NCI-H526 (cell line): ENCODE measurements at places on chromosomes 12 and 14.

DNA sequence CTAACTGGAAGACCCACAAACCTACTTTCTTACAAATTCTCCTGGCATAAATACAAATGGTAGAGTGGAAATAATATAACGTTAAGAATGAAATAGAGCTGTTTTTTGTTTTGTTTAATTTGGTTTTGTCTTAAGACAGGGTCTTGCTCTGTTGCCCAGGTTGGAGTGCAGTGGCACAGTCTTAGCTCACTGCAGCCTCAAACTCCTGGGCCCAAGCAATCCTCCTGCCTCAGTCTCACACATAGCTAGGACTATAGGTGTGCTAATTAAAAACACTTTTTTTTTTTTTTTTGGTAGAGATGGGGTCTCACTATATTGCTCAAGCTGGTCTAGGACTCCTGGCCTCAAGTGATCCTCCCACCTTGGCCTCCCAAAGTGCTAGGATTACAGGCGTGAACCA lies 4.1 kb upstream of the DHH start:
- no peak for DNase-seq

DNA sequence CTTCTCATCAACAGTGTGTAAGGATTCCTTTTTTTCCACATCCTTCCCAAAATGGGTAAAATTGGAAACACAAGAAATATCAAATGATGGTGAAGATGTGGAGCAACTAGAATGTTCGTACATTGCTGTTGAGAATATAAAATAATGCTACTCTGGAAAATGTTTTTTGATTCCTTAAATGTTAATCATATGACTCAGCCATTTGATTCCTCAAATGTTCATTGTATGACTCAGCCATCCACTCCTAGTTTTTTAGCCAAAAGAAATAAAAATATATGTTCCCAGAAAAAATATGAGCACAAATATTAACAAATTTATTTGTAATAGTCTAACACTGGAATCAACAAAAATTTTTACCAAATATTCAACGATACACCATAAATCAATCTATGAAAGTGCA lies 1108.6 kb downstream of the LRFN5 start:
- DNase-seq = no peak

- DNase-seq = no peak
Measured at GRCh38 chr14:55767286-55767685, 187.3 kb downstream of the KTN1 start.

GRCh38 chr12:89470741-89471509 lies 53.7 kb downstream of the GALNT4 start:
- DNase-seq = peak; percentile 68

DNA sequence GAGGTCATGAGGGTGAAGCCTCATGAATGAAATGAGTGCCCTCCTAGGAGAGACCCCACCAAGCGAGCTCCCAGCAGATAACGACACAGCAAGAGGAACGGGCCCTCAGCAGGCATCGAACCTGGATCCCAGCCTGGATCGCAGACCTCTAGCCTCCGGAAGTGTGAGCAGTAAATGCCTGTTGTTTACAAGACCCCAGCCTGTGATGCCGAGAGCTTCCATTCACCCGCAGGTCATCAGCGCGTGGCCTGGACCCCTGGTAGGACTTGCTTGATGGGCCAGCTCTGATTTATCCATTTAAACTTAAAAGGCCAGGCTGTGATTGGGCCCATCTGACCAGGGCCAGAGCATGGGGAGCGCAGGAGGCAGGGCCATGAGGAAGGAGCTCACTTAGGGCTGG lies 7.0 kb downstream of the TMEM179 start:
- no peak for DNase-seq

- peak; percentile 80 for DNase-seq
Measured at GRCh38 chr12:100554608-100555077, 18.8 kb upstream of the GAS2L3 start.

DNA sequence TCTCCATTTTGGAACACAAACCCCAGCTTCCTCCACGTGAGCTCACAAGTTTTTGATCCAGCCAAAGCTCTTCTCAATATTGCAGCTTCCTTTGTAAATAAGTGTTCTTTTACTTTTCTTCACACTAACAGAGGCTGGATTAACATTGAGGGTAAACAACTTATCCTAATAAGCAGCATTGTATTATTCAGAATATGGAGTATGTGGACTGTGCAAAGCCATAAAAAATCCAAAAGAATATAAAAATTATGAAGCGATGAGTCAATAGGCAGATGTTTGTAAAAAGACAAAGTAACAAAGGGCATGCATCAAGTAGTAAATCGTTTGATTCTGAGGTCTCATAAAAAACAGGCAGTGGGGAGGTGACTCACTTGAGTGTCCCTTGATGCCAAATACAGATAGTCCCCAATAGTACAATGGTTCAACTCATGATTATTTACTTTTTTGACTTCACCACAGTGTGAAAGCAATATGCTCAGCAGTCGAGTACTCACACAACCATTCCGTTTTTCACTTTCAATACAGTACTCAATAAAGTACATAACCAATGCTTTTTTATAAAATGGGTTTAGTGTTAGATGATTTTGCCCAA lies 23.1 kb upstream of the KCNK10 start:
- DNase-seq = no peak

- DNase-seq = no peak
Measured at GRCh38 chr12:69548687-69549086, 36.6 kb upstream of the CCT2 start.

DNA sequence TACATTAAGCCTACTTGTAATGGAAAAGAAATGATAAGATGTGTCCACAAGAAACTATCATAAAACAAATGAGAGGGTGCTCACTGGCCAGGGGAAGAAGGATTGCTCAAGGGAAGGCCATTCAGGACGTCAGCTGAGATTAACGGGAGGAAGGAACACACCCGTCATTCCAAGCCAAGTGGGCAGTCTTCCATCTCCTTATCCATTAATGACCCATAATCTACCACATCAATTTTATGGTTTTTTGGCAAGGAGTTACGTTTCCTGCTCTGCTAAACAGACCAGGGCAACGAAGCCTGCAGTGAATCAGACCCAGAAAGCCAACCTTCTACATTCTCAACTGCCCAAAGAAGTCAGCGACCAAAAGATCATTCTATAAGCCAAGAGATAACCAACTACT lies 25.1 kb downstream of the PRKAB1 start:
- no peak for DNase-seq
